ENCODE measurements at places on chromosomes 2 and 18.
A peak's percentile ranks its signal among the peaks of the same experiment; 100 is the strongest.

DNA sequence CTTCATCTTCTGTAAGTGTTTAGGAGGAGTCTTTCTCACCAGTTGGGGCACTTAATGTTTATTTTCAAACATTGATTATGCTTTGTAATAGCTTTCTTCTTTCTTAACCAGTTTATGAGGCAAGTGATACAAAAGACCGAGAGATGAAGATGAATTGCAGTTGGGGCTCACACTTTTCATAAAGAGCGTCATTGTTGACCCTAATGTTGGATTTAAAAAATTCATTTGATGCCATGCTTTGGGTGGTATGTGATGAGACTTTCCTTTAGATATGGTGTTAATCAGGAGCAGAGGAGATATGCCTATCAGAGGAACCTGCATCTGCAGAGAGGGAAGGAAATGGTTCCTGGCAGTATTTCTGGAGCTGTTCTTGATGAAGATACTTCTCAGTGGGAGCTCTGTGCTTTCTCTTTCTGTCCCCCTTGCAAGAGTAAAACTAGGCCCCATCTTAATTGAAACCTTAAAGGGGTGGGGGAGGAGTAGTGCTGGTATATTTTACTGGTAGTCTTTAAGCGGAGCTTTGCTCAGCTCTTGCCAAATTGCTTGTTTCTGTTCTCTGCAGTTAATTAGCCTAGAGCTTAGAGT lies 2.3 kb downstream of the EML4 start:
- no peak for DNase-seq
- no peak overlapping the region for H3K27ac ChIP-seq
- peaks cover 8% of the 10 kb centered on the region for H3K4me1 ChIP-seq
- no peaks in the 10 kb centered on the region for H3K27me3 ChIP-seq
- no peak overlapping the region for H3K4me3 ChIP-seq
- H3K36me3 ChIP-seq: no peaks in the 10 kb centered on the region

- no peak for DNase-seq
- no peaks in the 10 kb centered on the region for H3K27me3 ChIP-seq
- H3K4me1 ChIP-seq: peaks cover 20% of the 10 kb centered on the region
- no peak overlapping the region for H3K4me3 ChIP-seq
Observed at GRCh38 chr2:168432565-168433186, 23.4 kb upstream of the CERS6 start.

DNA sequence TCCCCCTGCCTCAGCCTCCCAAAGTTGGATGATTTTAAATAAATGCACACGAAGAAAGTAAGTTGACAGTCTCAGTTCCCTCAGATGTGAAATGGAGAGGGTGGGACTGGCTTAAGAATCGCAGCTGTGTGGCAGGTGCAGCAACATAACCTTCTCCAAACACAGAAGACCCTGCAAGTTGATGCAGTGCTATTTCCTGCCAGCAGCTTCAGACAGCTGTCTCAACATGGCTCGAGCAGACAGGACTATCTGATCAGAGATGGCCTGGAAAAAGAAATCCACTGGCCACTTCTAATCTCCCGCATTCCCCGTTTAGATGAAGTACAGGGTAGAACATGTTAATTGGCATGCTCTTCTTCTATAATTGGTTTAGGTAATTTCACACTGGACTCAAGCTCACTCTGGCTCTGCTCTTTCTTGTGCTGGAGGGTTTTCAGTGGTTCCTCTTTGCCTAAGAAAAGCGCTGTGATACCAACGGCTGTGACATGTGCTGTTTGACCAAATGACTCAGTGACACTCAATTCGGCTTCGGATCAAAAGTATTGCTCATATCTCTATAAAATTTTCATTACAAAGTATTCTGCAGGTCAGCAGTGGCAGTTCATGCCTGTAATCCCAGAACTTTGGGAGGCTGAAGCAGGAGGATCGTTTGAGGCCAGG lies 40.2 kb downstream of the MYOM1 start:
- no peak overlapping the region for H3K27ac ChIP-seq
- no peak for DNase-seq
- H3K36me3 ChIP-seq: no peaks in the 10 kb centered on the region
- no peaks in the 10 kb centered on the region for H3K27me3 ChIP-seq
- no peak overlapping the region for H3K4me3 ChIP-seq
- no peaks in the 10 kb centered on the region for H3K4me1 ChIP-seq

DNA sequence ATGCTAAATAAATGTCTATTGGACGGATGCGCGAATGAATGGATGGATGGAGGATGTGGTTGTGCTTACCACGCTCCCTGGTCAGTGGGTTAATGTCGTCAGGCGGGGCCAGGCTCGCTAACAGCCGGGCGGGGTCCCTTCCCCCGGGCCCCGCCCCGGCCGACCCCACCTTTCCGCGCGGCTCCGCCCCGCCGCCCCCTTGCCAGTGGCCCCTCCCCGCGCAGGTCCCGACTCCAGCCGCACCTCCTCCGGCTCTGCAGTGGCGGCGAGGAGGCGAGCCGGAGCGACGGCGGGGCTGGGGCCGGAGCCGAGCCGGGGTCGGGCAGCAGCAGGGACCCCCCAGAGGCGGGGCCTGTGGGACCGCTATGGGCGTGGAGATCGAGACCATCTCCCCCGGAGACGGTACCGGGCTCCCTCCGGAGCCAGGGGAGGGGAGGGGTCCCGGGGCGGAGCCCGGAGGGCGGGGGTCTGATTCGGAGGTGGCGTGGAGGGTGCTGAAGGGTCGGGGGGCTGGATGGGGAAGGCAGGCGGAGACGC lies at the start of gene FKBP1B:
Gene FKBP1B, plus strand, starts transcription at position 257 of the 537 bp plus-strand sequence. Its CDS starts 109 bp downstream, at position 366.
- H3K27me3 ChIP-seq: no peaks in the 10 kb centered on the region
- peaks cover 26% of the 10 kb centered on the region for H3K4me1 ChIP-seq
- H3K27ac ChIP-seq: no peak within 1 kb of the TSS
- no peak within 1 kb of the TSS for H3K4me3 ChIP-seq
- DNase-seq: peak; percentile 73

- H3K36me3 ChIP-seq: no peaks in the 10 kb centered on the region
- no peak overlapping the region for H3K4me3 ChIP-seq
- no peak for DNase-seq
Observed at GRCh38 chr18:78579854-78580577, 399.6 kb upstream of the SALL3 start.

DNA sequence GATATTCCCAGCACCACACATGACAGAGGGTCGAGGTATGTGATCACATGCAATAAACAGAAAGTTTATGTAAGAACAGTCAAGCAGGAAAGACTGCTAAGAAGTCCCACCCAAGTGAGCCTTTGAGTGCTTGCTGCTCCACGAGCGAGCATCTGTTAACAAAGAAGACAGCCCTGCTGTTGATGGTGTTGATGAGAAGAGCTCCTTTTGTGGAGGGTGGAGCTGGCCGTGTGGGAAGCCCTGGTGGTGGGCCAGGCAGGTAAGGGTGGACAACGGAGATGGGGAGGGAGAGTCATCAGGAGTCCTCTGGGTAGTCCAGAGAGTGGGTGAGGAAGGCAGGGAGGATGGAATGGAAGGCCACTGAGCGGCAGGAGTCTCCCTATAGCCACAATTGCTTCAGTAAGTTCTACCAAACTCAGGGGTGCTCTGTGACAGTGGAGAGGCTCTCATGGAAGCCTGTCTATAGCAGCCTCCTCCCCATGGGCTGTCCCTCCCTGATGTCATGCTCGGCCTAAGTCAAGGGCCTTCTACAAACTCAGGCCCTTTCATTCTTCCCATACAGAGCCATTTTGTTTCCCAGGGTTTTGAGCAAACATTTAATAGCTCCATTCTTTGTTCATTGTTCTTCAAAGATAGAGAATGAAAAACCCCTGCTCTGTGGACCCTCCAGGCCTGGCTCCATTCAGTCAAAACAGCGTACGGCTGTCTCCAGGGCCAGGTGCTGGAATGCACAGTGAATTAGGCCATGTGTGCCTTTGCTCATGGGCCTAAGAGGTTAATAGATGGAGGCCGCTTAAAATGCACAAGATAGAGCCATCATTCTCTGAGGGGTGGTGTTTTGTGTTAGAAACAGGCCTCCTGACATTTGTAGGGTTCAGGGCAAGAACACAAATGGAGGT lies 494.2 kb upstream of the RAB6C start:
- H3K36me3 ChIP-seq: no peaks in the 10 kb centered on the region
- peaks cover 30% of the 10 kb centered on the region for H3K4me1 ChIP-seq
- peaks cover 3% of the 10 kb centered on the region for H3K27me3 ChIP-seq

- no peaks in the 10 kb centered on the region for H3K36me3 ChIP-seq
- H3K27ac ChIP-seq: peak overlapping the region; percentile 59
- DNase-seq: peak; percentile 10
- H3K27me3 ChIP-seq: peaks cover 12% of the 10 kb centered on the region
- H3K4me3 ChIP-seq: peak overlapping the region; percentile 85
- peaks cover 44% of the 10 kb centered on the region for H3K4me1 ChIP-seq
Observed at GRCh38 chr18:47931718-47932103, 1.3 kb upstream of the SMAD2 start.

GRCh38 chr2:99856119-99856518 lies 286.3 kb downstream of the AFF3 start:
- H3K4me1 ChIP-seq: peaks cover 14% of the 10 kb centered on the region
- no peaks in the 10 kb centered on the region for H3K36me3 ChIP-seq
- no peaks in the 10 kb centered on the region for H3K27me3 ChIP-seq

- no peaks in the 10 kb centered on the region for H3K27me3 ChIP-seq
- H3K27ac ChIP-seq: no peak overlapping the region
- no peak overlapping the region for H3K4me3 ChIP-seq
- no peaks in the 10 kb centered on the region for H3K36me3 ChIP-seq
- H3K4me1 ChIP-seq: no peaks in the 10 kb centered on the region
Observed at GRCh38 chr2:141557329-141558095, 573.3 kb downstream of the LRP1B start.

DNA sequence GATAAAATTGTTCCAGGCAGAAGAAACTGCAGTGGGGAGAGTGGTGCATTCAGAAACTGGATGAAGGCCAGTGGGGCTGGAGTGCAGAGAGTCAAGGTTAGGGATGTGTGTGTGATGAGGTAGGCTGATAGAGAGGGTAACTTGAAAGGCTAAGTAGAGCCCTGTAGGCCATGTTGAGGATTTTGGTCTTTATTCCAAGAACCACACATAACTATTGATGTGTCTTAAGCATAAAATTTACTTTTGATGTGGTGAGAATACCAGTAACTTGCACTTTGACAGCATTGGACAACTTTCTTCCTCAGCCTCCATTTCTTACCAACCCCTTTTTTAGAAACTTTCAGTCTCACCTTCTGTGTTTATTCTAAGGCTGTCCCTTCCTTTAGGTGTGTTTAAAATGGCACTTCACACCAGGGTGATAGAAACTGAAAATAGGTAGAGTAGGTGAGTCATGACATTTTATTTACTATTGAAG lies 22.6 kb downstream of the MTX2 start:
- DNase-seq: no peak
- peak overlapping the region; percentile 10 for H3K27ac ChIP-seq
- peaks cover 5% of the 10 kb centered on the region for H3K4me1 ChIP-seq
- peaks cover under 1% of the 10 kb centered on the region for H3K36me3 ChIP-seq
- no peaks in the 10 kb centered on the region for H3K27me3 ChIP-seq
- no peak overlapping the region for H3K4me3 ChIP-seq

GRCh38 chr2:108612514-108613183 lies 78.4 kb downstream of the LIMS1 start:
- no peak for DNase-seq
- peaks cover 41% of the 10 kb centered on the region for H3K4me1 ChIP-seq
- H3K36me3 ChIP-seq: no peaks in the 10 kb centered on the region
- no peaks in the 10 kb centered on the region for H3K27me3 ChIP-seq
- no peak overlapping the region for H3K27ac ChIP-seq
